Urinary bladder (tissue), 4 donors: ENCODE measurements at places on chromosomes 7 and 10.

DNA sequence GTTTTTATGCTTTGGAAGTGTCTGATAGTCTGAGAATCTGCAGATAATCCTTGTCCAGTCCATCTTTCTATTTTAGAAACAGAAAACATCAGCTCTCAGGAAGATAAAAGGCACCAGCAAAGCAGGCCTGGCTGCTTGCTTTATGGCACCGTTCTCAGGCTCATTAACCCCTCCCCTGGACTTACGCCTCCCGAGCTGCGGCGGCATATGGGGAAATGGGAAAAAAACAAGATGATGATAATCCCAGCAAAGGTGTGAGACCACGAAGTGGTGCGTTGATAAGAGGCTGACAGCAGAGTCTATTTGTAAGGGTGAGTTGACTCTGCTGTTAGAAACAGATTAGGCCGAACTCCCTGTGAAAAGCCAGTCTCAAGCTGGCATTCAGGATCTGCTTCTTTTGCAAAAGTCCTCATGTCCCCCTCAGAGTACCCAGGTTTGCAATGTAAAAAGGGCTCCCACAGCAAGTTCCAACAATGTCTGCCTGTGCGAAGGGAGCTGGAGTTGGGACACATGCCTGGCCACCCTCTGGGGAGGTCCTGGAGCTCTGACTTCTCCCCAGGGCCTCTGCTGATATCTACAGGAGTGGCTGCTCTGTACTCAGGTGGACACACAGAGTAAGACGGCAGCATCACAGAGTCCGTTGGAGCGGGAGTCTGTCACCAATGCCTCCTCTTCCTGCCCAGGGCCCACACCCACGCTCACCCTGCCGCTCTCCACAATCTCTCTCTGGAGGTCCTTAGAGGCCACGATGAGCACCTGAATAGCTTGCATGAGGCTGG lies 54.3 kb downstream of the SPDYE5 start:
- no peak for DNase-seq

GRCh38 chr10:127119936-127120335 lies 76.5 kb downstream of the INSYN2A start:
- no peak for DNase-seq

DNA sequence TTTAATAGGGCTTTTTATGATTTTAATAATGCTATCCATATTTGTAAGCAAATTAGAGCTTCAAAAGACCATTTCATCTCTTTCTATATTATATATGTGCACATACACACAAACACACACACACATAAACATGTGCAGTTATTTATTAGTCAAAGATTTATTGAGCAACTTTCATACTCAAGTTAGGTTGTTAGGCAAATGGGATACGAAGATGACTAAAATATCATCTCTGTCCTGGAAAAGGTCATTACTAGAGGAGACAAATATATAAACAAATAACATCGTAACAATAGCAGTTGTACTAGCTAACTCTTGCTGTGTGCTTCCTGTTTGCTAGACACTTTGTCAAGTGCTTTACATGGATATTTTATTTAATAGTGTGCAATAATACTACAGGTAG lies 307.9 kb downstream of the SNX13 start:
- no peak for DNase-seq

DNA sequence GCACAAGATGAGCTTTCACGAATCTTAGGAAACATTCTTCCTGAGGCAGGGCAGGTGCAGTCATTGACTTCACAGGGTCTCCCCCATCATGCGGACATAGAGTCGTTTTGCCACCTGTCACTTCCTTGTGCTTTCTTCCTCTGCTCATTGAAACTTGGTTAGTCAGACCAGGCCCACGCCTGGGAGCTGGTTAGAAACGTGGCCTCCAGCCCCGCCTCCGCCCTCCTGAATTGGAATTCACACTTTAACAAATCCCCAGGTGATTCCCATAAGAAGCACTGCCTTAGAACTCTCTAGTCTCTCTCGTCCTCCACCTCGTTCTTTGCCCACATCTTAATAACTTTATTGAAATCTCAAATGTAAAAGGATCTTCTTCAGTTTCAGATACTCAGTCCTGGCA lies 265.5 kb upstream of the FZD8 start:
- DNase-seq, result no peak

- DNase-seq, result no peak
Measured at GRCh38 chr7:46932306-46932675, 649.6 kb downstream of the TNS3 start.

DNA sequence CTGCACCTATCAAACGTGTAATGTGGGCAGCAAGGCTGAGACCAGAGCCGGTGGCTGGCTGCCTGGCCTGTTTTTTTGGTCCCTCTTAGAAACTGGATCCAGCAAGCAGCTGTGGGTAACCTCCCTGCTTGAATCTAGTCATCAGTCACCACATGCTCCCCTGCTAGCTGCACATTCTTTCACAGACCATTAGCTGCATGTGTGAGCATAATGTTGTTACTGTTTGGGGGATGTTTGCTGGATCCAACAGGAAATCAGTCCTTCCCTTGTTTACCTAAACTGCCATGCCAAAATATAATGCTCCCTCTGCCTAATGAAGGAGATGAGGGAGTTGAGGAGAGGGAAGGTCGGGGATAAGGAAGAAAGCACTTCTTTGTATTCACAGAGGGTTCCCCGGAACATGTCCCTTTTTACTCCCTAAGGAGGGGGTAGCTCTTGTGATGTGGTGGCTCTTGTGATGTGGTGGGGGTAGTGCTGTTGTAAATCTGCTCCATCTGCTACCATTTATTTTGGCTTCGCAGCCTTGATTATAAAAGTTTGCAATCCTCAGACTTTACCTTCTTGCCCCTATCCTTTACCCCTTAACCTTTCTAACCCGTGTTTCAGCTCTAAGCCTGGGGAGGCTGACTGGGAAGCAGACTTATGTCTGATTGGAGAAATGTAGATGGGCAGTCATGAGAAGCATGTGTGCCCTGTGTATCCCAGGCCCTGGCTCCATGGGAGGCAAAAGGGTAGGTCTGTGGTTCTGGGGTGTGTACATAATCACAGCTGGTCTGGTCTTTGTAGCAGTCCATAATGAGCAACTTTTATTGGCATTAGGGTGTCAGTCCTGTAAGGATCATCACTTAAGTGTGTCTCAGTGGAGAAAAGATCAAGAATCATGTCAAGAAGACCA lies 20.8 kb downstream of the LOXL4 start:
- DNase-seq, result no peak

GRCh38 chr7:922334-923107 lies 32.0 kb downstream of the ADAP1 start:
- no peak for DNase-seq

- DNase-seq, result no peak
Measured at GRCh38 chr7:98086281-98086718, 20.4 kb upstream of the LMTK2 start.

- DNase-seq, result no peak
Measured at GRCh38 chr7:128203047-128203491, 38.0 kb upstream of the LEP start.

DNA sequence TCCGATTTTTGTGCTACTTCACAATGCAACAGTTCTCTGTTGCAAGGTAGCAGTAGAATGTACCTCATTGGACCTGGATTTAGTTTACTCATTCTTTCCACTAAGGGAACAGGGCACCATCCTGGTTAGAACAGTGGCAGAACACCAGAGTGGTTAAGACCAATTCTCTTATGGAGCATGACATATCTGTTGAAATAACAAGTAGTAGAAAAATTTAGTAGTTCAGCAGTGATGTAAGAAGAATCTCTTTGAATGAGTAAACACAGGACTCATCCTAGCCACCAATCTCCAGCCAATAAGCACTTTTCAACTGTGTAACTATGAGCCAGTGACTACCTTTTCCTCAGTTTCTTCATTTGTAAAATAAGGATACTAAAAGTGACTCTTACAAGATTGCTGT lies 2.4 kb downstream of the ANKRD22 start:
- DNase-seq, result no peak

GRCh38 chr10:53003094-53003493 lies 230.5 kb upstream of the MBL2 start:
- no peak for DNase-seq

- no peak for DNase-seq
Measured at GRCh38 chr10:120948889-120949608, 97.9 kb downstream of the WDR11 start.

DNA sequence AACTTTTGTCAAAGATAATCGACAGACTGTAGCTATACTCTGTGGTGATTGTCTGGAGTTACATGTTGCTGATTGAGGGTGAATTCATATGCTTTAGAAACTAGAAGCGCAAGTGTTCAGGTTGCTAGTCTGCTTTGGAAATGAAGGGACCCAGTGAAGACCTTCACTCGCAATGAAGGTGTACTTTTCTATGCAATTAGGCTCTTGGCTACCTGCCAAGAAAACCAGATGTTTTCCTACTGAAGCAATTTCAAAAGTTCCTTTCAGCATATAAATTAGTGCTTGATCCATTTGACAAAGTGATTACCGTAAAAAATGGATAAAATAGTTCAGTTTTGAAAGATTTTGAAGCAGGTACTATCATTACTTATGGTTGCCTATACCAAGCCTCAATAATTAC lies 10.0 kb upstream of the STK31 start:
- DNase-seq, result no peak

- DNase-seq, result no peak
Measured at GRCh38 chr7:111092406-111093236, 1.7 kb downstream of the LRRN3 start.

DNA sequence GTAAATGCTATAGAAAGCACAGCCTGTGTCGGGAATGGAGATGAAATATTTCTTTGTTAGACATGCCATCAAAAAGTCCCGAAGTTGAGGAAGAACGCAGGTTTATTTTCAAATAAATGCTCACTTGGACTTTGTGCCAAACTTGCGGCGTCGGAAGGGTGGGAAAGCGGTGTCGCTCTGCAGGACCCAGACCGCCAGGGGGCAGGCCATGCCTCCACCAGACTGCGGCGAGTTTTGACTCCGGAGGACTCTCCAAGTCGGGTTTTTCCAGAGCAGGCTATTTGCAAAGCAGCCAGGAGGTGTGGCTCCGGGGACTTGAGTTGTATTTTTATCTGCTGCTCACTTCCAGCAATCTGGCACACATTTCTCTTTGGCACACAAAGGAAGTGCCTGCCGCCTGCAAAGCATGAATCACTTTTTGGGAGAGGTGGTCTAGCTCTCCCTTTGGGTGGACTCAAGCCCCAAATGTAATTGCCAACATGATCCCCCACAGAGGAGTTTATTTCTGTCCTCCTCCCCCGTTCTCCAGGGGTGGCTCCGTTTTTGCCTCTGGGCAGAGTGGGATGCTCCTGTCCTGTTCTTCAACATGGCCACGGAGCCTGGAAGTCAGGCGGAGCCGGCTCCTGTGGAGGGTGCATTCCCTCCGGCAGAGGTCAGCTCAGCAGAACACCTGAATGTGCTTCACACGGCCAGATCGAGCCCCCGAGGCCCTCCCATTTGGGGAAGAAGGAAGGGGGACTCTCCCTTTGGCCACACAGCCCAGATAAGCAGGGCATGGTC lies 82.3 kb upstream of the GPR26 start:
- peak; percentile 57 for DNase-seq

GRCh38 chr10:102824664-102825063 lies 12.5 kb downstream of the CYP17A1 start:
- no peak for DNase-seq

DNA sequence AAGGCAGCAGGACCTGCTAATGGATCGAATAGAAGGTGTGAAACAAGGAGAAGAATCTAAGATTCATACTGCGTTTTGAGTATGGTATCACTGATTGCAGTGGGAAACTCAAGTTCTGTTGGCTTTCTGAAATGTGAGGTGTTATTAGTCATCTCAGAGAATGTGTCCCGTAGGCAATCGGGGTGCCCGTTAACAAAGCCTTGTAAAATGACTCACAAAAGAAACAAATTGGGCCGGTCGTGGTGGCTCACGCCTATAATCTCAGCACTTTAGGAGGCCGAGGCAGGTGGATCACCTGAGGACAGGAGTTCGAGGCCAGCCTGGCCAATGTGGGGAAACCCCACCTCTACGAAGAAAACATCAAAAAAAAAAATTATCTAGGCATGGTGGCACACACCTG lies 118.2 kb upstream of the C7orf33 start:
- no peak for DNase-seq

DNA sequence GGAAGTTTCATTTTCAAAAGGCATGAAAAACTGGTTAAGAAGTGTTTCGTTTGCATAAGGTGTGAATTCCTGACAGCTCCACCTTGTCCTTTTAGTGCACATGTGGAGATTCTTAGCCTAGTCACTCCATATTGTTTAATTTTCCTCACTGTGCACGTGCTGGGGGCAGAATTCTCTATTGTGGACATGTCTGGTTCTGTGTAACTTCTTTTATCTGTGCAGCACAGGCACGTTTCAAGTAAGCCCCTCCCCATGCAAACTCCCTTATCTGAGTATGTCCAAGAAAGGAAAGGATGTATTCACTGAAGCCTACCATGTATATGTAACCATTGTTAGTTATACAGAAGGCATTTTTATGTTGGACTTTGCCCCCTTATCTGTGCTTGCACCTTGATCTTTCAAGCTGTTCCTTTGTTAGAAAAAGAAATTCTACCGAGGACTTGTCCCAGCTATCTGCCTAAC lies 1346.3 kb downstream of the REEP3 start:
- no peak for DNase-seq

GRCh38 chr10:113469796-113470195 lies 83.1 kb upstream of the HABP2 start:
- no peak for DNase-seq
